ENCODE measurements at places on chromosomes 11 and 22.

GRCh38 chr22:22168941-22169867 is 75.4 kb upstream of the VPREB1 start:
- DNase-seq: no peak

- DNase-seq: no peak
Observed at GRCh38 chr22:23772315-23772648, 367 bp upstream of the MMP11 start.

DNA sequence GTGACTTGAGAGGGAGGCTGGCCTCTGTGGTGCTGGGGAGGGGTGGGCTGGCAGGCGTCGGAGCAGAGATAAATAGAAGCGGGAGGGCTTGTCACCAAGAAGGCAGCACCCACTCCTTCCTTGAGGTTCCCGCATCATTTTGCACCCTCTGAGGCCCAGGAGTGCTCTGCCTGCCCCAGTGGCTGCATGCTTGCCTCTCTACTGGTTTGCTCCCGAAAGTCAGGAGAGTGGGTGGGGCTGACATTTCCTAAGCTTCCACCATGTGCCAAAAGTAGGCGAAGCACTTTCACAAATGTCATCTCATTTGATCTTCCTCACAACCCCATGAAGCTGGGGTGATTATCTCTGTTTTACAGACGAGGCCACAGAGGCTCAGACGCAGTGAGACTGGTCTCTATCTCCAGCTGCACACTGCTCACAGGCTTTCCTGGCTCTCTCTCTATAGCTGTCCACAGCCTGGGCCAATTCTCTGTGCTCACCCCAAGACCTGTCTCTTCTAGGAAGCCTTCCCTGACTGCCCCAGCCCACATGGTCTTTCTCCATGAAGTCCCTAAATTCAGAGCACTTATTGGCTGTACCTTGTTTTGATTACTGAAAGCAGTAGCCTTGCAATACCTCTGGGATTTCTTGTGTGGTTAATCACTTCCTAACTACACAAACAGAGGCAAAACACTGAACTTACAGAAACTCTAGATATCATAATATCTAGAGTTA is 2.6 kb upstream of the UCP3 start:
- no peak for DNase-seq

- peak; percentile 95 for DNase-seq
Observed at GRCh38 chr11:61816736-61817455, at the start of gene FADS1. FADS1 (minus strand) TSS chr11:61817003; CDS start chr11:61816929, 74 bp downstream.

DNA sequence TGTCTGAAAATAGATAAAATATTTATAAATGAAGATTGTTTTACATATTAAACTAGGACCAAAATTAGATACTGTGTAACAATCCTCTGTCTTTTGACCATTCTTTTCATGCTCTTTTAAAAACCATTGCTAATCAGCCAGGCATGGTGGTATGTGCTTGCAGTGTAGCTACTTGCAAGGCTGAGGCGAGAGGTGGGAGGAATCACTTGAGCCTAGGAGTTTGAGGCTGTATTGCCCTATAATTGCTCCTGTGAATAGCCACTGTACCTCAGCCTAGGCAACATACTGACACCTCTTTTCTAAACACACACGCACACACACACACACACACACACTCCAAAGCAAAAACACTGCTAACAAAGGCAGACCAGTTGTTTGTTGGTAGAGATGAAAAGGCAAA is 259.2 kb downstream of the JRKL start:
- DNase-seq: no peak

GRCh38 chr11:22082788-22083187 is 110.1 kb upstream of the ANO5 start:
- DNase-seq: no peak

DNA sequence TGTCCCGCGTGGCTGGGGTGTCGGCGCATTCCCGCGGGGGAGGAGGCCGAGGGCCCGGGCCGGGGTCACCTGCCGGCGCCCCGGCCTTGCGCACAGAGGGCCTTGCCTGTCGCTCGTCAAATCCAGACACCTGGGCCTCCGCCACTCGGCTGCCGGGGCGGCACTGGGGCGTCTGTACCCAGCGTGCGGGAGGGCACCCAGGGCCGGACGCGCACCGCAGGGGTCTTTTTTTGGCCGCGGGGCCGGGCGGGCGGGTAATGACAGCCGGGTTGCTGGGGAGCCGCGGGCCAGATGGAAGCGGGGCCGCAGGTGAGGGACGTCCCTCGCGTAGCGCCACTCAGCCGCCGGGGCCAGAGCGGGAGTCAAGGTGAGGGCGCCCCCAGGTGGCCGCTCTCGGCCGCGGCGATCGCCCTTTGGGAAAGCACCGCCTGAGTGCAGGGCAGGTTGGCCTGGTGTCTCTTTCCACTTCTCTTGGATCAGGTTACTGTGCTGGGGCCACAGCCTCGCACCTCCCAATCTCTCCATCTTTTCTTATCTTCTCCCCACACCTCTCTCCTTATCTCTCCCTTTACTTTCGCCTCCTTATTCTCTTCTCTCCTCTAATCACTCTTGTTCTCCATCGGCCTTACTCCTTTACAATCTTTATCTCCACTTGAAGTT is 3.5 kb downstream of the PHLDB1 start:
- DNase-seq: peak; percentile 73

DNA sequence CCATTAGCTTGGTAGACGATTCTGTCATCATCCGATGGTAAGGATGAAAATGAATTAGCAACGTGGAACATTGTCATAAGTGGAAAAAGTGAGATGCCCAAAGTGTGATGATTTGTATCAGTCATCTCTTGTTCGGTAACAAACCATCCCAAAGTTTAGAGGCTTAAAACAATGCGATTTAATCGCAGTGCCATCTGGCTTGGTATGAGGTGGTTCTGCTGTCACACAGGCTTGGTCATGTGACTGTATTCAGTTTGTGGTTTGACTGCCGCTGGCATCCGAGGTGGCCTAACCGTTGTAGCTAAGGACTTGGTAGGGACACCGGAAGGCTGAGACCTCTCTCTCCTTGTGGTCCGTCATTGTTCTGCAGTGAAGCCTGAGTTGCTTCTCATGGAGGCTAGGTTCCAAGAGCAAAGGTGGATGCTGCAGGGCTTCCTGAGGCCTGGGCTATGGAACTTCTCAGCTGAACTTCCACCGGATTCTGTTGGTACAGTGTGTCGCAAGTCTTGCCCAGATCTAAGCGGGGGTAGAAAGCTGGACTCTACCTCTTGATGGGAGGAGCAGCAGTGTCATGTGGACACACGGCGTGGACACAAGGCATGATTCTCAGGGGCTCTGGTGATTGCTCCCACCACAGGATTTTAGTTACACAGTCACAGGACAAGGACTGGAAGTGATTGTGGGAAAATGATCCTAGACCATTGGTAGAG is 36.3 kb downstream of the BCR start:
- peak; percentile 74 for DNase-seq

GRCh38 chr22:46233231-46233630 is 16.9 kb downstream of the CDPF1 start:
- peak; percentile 19 for DNase-seq

GRCh38 chr11:93143186-93143585 is 54.6 kb downstream of the SLC36A4 start:
- DNase-seq: no peak

GRCh38 chr11:109936661-109937180 is 156.5 kb upstream of the ZC3H12C start:
- DNase-seq: no peak

DNA sequence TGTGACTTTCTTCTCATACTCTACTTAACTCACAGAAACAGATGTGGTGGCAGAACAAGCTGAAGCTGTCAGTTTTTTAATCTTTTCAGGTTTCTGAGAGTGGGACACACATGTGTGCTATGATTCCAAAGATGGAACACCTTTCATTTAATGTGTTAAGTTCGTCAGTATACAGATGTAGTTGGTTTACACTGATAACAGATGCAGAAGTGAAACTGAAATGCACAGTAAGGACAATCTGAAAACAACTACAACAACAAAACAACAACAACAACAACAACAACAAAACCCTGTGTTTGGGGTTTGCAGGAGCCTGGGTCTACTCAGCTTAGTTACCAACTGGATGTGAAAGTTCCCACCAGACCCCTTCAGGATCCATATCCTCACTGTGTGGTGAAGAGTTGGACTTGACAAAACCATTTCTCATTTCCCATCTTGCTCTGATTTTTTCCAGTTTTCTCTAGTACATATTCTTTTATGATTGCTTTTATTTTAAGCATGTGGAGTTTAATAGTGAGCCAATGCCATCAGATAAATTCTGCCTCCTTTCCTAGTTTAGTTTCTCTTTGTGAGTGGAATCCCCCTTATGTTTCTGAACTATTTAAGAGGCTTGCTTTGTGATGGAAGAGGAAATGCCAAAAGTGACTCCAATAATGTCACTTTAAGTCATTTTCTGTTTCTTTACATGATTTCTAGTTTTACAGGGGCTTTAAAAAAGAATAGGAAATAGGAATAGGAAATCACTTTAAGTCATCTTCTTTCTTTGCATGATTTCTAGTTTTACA is 47.8 kb downstream of the ARHGAP42 start:
- no peak for DNase-seq

DNA sequence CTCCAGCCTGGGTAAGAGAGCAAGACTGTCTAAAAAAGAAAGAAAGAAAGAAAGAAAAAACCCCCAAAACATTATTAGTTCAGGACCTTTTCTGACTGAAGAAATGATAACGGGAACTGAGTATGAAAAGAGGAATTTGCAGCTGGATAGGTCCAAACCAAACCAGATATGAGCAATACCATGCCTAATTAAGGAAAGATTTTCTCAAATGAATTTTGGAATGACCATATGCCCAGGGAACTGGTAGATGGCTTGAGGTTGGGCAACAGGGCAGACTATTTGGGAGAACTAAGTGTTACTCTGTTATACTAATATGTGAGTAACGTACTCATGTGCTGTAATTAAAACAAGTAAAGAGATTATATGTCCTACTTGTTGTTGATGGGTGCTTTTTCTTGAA is 186.1 kb downstream of the TMEM135 start:
- DNase-seq: no peak

GRCh38 chr22:22756109-22756508 is 111.7 kb downstream of the GGTLC2 start:
- DNase-seq: no peak

- no peak for DNase-seq
Observed at GRCh38 chr11:112852143-112852866, 108.9 kb upstream of the NCAM1 start.

DNA sequence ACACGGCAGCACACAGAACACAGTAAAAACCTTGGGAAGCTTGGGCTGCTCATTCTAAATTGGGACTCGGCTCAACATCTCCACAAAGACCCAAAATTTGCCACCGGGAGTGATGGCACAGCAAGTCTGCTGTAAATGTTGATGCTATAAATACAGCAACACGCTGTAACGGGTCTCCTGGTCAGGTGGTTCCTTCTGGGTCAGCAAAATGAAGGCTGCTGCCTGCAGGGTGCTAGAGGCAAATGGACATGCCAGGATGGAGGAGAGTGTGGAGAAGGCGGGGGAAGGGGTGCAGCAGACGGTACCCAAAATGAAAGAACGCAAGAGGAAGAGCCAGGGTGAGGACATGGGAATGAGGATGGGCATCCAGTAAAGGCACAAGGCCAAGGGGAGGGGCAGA is 30.4 kb downstream of the MAFF start:
- no peak for DNase-seq
